ENCODE measurements at places on chromosomes 1 and 21. TPM values are rescaled to one million over a fixed set of nuclear protein-coding genes. Genes with fewer than 3 reads are reported as not detected.

DNA sequence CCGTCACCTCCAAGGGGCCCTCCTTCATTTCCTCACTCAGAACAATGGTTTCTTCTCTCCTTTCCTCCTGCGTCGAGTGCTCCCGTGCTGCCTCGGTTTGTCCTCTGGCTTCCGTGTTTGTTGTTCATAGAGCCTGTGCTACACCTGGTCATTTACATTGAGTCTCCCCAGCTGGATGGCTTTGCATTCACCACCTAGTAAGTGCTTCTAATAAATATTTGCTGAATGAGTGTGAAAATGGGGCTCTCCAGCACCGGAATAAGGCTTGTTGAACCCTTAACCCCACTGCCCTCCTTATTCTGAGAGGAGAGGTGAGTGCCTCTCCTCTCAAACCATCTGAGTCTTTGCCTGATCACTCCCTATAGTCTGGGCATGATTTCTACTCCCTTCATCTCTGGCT, 104.9 kb downstream of the CNIH3 start:
- DNase-seq: no peak

GRCh38 chr1:172383536-172383935, 36.9 kb upstream of the C1orf105 start:
- DNase-seq: no peak

The ZNF648 gene
- not detected for total RNA-seq

The AZIN2 gene
- total RNA-seq: 5.9 TPM

DNA sequence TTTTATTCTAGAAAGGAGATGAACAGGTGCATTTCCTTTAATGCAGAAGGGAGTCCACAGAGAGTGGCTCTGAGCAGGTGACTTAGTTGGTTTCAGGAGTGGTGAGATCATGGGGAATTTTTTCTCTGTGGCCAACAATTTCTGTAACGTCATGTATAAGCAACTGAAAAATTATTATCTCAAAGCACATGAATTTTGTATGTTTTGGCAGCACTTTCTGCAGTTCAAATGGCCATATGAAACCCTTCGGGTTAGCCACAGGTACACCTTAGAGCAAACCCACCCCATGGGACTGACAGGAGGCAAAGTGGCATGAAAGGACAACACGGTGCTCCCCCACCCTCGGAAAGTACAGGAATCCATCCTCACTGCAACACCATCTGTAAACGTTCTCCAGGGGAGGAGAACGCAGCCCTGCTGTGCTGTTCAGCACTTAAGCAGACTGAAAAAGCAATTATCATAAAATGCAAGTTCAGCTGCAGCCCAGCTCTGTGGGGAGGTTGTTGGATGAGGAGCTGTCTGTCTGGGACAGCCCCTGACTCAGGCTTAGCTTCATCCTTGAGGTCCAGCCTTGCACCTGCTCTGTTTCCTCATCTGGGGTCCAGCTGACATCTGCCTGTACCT, 55.8 kb upstream of the CLDN14 start:
- DNase-seq: no peak

DNA sequence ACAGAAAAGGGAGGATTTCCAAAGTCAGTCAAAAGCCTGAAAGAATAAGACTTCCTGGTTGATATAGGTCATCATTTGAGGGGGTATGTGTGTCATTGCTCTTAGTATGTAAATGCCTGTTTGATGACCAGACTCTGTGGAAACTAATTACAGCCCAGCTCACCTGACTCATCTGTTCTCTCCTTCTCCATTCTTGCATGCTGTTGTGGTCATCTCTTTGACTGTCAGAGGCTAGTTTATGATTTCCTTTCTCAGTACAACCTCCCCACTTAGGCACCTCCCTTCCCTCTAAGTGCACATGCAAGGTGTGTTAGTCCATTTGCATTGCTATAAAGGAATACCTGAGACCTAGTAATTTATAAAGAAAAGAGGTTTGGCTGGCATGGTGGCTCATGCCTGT, 2.4 kb upstream of the C1orf116 start:
- DNase-seq: no peak

The ATP1A4 gene
- total RNA-seq: not detected

The ABCA4 gene
- not detected for total RNA-seq

GRCh38 chr21:35102488-35103371, 53.6 kb upstream of the RUNX1 start:
- peak; percentile 78 for DNase-seq

- DNase-seq: no peak
Measured at GRCh38 chr1:205451202-205451601, 4.6 kb downstream of the BLACAT1 start.

The BECN2 gene
- total RNA-seq: not detected

The RGS8 gene
- not detected for total RNA-seq

GRCh38 chr1:109805486-109806165, 41.9 kb upstream of the EPS8L3 start:
- no peak for DNase-seq

The NGF gene
- not detected for total RNA-seq

The TDRD5 gene
- not detected for total RNA-seq

The NHLH1 gene
- total RNA-seq: 0.39 TPM

The LRRC38 gene
- total RNA-seq: not detected

The HNRNPCL4 gene
- total RNA-seq: not detected

GRCh38 chr1:3125078-3125477, 56.1 kb downstream of the PRDM16 start:
- no peak for DNase-seq

The C1orf185 gene
- total RNA-seq: not detected

DNA sequence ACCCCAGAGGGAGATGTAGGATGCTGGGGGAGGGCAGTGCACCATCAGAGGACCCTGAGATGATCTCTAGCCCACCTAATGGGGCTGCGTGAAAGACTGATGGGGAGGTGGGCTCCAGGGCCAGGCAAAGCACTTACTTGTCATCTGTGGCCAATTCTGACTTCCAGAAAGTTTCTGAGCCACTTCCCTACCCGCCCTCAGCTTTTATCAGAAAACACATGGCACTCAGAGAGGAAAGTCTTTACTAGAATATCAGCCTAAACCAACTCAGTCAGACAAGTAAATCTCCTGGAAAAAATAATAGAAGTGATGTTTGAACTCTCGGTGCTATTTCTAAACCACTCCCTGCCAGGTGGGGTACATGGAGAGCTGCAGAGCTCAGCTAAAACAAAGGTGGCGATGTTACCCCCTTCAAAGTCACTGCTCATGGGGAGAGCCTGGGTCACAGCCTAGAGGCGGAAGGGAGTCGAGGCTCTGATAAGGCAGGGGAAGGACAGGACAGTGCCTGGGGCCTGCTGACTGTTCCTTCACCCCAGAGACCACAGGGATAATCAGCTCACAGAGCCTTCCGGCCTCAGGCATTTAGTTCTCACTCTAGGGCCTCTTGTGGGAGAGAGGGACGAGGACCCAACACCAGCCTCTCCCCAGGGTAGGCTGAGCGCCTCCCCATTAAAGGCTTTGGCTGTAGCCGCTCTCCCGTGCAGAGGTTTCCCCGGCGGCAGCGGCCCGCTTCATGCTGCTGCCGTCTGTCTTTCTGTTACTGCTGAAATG, 14.2 kb downstream of the SMIM12 start:
- no peak for DNase-seq

GRCh38 chr21:16911166-16911607, 601.7 kb upstream of the CXADR start:
- DNase-seq: no peak

- no peak for DNase-seq
Measured at GRCh38 chr21:14401217-14401616, 18.3 kb upstream of the HSPA13 start.

- DNase-seq: peak; percentile 30
Measured at GRCh38 chr1:226149806-226150205, 36.7 kb downstream of the ACBD3 start.

GRCh38 chr1:240965581-240966091, 353.7 kb upstream of the GREM2 start:
- no peak for DNase-seq

- DNase-seq: no peak
Measured at GRCh38 chr1:157880621-157881020, 39.0 kb upstream of the CD5L start.

DNA sequence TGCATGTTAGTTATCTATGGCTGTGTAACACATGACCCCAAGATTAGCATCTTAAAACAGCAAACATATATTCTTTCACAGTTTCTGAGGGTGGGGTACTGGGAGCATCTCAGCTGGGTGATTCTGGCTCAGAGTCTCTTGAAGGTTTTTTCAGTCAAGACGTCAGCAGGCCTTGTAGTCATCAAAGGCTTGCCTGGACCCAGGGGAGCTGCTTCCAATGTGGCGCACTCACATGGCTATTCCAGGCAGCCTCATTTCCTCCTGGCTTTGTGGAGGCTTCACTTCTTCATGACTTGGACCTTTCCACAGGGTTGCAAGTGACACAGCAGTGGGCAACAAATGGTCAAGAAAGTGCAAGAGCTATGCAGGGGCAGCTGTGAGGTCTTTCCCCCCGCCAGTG, 114.7 kb downstream of the ACTL8 start:
- DNase-seq: no peak

The KIF17 gene
- total RNA-seq: not detected

GRCh38 chr1:89023026-89023425, 360 bp upstream of the GBP3 start:
- DNase-seq: no peak

The CA14 gene
- not detected for total RNA-seq

DNA sequence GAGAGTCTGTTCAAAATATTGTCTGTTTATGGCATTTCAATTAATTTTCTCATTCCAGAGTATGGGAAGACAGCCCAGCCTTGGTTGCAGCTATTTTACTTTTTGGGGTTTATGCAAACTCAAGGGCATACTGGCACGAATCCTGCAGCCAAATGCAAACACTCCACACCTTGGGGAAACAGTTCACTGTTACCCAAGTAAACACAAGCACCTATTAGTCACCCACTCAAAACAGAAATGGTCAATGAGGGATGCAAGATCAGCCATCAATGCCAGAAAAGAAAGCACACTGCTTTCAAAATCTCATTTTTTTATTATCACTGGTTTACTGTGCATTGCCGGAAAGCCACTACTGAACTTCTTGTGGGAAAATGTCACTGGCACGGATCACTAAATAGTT, 170.6 kb downstream of the RUNX1 start:
- DNase-seq: no peak

- no peak for DNase-seq
Measured at GRCh38 chr1:157044326-157044725, 1.2 kb downstream of the ARHGEF11 start.

GRCh38 chr1:14261395-14261794, 337.1 kb upstream of the KAZN start:
- DNase-seq: no peak

DNA sequence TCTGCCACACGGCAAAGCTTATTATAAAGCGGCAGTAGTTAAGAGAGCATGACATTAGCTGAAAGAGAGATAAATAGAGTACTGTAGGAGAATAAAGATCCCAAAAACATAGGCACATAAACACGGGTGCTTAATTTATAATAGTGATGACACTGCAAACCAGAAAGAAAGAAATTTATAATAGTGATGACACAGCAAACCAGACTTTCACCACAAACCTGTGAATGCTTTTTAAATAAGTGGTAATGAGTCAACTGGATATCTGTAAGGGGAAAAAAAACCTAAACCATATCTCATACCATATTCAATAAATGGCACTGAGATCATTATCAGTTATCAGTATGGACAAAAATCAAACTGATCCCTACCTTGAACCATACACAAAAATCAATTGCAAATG, 25.5 kb downstream of the USP1 start:
- DNase-seq: no peak

The RHD gene
- total RNA-seq: not detected

- no peak for DNase-seq
Measured at GRCh38 chr1:11559591-11559970, 80.6 kb downstream of the DISP3 start.

- no peak for DNase-seq
Measured at GRCh38 chr1:77230051-77230450, 10.8 kb upstream of the PIGK start.

The RGSL1 gene
- total RNA-seq: not detected

The CHRNB2 gene
- total RNA-seq: not detected

- no peak for DNase-seq
Measured at GRCh38 chr1:225755671-225756319, 21.8 kb upstream of the SRP9 start.

The LCE1A gene
- not detected for total RNA-seq

The PRCC gene
- total RNA-seq: 91.0 TPM
